ENCODE measurements at places on chromosomes 4 and X.

DNA sequence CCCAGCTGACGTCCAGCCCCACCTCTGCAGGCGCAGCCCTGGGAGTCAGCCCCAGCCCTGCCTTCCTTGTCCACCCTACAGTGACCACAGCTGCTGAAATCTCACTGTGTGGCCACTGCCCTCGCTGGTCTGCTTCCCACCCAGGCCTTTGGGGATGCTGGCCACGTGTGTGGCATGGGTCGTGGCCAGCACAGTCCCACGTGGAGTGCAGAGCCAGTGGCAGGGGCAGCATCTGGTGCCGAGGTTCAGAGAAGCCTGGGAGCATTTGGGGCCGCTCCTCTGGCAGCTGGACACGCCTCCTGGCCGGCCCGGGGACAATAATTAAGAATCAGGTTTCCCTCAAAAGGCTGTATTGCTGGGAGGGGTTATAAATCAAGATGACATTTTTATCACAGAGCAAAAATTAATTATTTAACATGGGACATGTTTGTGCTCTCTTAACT, 92.1 kb downstream of the HMX1 start:
- no peak for ATAC-seq

DNA sequence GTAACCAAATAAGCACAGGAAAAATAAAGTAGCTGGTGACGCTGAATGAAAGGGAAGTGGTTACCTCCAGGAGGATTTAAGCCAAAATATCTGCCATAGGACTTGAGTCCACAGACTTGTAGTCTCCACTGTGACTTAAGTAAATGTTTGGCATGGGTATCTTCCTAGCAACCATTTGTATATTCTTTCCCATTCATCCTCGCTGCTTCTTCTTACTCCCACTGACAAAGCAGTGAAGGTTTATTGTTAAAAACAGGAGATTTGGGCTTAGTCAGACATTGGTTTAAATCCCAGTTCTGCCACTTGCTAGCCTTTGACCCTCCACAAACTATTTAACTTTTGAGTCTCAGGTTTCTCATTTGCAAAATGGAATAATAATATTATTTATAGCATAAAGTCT, 22.3 kb downstream of the COL4A6 start:
- no peak for ATAC-seq

DNA sequence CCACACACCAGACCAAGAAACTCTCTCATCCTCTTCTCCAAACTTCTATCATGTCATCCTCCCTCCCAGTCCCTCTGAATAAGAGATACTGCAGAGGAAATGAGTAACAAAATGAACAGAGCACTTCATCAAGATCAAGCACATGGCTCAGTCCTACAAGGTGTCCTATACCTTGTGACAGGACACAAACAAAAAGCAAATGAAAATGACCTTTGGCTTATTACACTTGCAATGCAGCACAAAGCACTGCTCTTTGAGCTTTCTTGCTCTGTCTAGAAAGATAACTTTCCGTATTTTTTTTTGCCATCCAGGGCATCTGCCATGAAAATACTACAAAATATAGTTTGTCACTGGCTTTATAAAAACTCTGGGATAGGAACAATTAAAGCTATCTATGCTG, 402.7 kb downstream of the HNRNPD start:
- no peak for ATAC-seq

- ATAC-seq: peak; percentile 64
Observed at GRCh38 chr4:40608628-40609027, 21.0 kb downstream of the RBM47 start.

DNA sequence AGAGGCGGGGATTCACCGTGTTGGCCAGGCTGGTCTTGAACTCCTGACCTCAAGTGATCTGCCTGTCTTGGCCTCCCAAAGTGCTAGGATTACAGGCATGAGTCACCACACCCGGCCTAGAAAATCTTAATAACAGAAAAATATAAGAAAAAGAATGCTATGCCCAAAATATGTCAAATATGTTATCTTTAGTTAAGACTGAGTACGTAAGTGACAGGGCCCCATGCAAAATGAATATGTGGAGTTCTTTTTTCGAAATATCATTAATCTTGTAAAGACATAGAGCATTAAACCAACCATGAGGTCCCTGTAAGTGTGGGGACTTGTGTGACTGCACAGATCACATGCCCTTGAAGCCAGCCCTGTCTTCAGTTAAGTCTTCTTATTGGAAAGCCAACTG, 8.9 kb upstream of the ZNF518B start:
- no peak for ATAC-seq

GRCh38 chrX:48509619-48510018, 827 bp downstream of the PORCN start:
- ATAC-seq: no peak

DNA sequence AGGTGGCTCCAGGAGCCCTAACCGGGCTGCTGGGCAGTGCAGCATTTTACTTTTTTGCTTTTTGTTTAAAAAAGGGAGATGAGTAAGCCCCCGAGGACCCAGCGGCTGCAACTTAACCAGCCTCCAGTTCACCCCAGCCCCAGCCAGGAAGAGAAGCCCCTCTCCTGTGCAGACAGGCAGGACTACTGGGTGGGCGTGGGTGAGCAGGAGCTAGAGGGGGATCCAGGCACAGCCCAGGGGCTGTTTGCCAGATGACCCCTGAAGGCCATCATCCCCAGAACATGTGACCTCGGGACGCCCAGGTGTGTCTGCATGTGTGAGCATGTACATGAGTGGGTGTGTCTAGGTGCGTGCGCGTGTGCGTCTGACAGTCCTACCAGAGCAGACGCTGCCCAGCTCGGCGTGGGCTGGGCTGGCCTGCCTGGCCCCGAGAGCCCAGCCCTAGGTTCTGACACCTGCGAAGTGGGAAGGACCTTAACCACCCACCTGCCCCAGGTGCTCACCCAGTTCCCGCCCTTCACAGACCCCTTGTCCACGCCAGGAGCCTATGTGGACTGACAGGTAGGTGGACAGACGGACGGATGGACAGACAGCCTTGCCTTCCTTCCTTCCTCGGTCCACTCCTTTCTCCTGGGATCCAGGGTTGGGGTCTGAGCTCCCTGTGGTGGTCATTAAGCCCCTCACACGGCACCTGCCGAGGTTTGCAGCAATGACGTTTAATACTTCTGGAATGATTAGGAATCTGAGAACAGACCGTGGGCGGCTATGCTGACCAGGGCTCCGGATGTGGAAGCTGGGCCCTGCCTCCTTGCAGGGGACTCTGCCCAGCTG, 7.8 kb upstream of the HAUS3 start:
- ATAC-seq: peak; percentile 66

DNA sequence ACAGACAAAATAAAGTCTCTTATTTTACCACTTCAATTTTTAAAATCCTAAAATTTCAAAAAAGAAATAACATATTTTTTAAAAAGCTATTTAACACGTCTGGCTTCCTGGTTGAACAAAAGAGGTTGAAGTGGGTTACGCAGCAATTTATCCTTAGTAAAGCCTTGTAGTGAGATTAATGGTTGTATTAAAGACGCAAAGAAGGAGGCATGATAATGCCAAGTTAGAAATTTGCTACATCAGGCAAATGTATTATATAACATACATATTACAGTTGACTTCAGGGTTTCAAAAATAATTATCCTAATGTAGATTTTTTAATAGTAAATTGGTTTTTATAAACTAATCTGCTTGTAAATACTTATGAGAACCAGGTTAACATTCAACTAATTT, 35.3 kb downstream of the ANKRD17 start:
- ATAC-seq: peak; percentile 30

DNA sequence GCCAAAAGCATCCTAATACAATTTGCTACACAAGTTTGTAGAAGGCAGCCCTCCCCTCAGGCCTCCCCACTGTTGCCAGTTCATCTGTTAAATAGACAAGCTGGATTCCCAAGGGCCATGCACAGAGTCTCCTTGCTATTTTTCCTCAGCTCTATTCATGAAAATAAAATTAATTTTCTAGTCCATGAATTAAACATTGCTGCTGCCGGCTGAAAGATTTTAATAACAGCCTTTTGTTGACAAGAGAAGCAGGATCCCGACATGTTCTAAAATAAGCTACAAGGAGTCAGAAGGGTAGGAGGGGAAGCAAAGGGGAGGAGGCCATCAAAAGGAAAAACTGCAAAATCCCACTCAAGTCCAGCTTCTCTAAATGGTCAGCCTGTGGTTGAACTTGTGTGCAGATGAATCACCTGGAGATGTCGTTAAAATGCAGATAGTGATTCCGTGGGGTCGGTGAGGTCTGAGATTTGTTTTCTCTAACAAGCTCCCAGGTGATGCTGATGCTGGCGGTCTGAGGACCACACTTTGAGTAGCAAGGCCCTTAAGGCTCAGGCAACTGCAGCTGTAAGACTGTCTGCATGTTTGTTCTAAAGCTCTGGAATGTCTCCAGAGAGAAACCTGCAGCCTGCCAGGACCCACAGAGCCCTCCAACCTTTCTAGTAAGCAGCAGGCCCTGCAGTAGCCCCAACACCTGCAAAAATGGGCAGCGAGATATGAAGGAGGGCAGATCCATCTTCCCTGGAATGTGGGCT, 9.4 kb downstream of the SCD5 start:
- no peak for ATAC-seq

DNA sequence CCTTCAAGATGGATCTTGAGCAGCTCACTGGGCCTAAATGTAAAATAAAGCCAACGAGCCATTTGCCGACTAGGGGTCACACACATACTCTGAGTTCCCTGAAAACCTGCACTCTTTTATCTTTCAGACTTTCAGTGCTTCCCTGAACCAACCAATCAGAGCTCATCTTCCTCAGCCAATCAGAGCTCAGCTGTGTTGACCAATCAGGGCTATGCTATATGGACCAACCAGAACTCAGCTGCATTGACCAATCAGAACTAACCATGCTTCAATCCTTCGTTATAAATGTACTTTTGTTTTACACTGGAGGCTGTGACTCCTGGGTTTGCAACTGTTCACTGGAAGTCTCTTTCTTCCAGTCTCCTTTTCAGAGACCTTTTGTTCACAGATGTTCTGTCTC, 19.3 kb downstream of the SLC25A53 start:
- ATAC-seq: no peak

DNA sequence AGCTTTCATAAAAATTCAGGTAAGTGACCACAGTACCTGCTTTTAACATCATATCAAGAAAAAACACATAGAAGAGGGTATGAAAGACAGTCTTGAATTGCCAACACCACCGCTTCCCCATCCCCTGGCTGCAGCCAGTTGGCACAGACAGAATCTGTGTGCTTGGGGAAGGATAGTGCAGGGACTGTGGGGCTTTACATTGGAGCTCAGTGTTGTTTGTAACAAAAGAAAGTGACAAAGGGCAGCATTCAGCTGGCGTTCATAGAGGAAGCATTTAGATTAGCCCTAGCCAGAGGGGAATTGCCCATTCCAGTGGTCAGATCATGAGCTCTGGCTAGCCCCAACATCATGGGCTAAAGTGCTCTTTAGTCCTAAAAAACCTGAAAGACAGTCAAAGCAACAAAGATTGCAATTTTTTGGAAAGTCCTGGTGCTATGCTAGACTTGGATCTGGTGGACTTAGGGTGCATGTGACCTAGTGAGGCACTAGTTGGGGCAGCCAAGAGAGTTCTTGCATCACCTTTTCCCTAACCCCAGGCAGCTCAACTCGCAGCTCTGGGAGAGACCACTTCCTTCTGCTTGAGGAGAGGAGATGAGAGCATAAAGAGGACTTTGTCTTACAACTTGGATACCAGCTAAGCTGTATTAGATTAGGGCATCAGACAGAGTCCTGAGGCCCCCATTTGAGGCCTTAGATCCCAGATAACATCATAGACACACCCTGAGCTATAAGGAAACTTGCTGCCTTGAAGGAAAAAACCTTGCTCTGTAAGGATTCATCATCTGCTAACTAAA, 1602.4 kb upstream of the ADGRL3 start:
- ATAC-seq: no peak

- no peak for ATAC-seq
Observed at GRCh38 chr4:121824171-121824527, 466 bp upstream of the CCNA2 start.

DNA sequence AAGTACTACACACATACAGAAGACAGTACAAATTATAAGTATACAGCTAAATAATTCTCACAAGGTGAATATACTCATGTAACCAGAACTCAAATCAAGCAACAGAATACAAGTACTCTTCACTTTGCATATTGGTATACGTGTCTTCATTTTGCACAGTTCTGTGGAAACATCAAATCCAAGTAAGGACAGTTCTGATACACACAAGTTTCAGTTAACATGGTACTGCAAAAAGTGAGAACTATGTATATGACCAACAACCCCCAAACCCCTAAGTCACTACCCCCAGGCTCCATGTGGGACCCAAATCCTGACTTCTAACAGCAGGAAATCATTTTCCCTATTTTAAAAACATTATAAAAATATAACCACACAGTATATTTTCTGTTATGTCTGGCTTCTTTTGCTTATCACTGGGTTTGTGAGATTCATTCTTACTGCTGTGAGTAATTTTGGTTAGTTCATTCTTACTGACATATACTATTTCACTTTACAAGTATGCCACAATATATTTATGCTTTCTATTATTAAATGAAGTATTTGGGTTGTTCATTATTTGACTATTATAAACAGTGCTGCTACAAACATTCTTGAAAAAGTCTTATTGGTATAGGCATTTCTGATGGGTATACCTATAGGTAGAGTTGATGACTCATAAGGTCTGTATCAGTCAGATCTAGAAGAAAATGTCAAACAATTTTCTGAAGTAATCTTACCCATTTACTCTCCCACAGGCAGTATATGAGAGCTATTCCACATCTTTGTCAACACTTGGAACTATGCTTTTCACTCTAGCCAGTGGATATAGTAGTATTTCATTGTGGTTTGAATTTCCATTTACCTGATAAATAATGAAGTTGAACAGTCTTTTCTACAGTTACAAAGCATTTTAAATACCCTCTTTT, 47.0 kb downstream of the SCLT1 start:
- no peak for ATAC-seq

DNA sequence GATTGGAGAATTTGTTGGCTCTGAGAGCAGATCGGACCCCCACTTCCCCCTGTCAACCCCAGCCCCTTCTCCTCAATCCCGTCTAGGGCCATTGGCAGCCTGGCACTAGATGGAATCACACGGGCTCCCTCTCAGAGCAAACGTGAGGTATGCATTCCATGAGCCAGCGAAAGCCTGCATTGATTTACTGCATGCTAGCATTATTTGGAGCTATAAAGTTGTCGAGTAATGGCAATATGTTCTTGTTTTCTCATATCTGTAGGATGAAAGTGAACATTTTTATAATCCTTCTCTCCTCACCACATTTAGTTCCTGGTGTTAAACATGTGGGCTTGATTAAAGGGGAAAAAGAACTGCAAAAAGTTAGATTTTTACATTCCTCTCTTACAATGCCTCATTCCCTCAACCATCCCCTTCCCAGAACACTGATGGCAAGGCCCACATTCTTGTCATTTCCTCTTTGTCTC, 159.2 kb downstream of the SPRY1 start:
- no peak for ATAC-seq

DNA sequence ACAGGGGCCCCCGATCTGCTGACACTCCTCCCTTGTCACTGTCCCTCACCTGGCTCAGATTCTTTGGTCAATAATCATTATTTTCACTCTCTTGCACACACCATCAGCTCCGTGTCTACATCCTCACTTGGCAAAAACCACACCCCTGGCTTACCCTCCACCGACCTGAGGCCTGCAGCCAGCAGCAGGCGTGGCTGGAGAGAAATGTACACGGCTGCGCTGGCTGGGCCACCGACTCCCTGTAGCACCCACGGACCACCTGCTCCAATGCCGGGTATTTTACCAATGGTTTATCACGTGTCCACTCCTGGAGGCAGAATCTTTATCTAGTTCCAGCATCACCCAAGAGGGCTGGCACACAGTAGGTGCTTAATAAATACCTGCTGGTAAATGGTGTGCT, 98.4 kb downstream of the WFS1 start:
- ATAC-seq: no peak

Measured in esophagus mucosa (tissue), 1 donor.